Fibroblast of skin of left quadriceps (primary cell): ENCODE measurements at places on chromosomes 16 and 17.
A peak's percentile ranks its signal among the peaks of the same experiment; 100 is the strongest.

DNA sequence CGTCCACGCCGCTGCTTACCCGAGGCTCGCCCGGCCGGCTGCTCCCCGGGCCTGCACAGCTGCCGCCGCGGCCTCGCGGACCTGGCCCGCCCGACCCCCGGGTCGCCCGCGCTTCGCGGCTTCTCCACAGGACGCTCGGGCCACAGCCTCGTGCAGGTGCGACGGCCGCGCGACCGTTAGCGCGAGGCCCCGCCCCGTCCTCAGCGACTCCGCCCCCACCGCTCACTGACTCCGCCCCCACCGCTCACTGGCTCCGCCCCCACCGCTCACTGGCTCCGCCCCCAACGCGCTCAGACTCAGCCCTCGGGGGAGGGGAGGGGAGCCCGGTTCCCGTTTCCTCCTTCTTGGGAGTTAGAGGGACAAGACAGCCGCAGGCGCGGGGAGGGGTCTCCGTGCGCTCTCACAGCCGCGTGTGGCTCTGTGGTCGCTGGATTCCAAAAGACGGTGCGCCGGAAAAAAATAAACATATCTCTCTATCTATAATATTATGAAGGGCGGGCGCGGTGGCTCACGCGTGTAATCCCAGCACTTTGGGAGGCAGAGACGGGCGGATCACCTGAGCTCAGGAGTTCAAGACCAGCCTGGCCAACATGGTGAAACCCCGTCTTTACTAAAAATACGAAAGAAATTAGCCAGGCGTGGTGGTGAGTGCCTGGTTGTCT lies at the start of gene MEIOB:
Gene MEIOB (minus strand): TSS at position 191 of the 662 bp plus-strand sequence. CDS start 3,989 bp downstream, outside the sequence.
- DNase-seq: peak; percentile 3

- no peak for DNase-seq
Measured at GRCh38 chr17:50122945-50123344, 7.0 kb downstream of the SAMD14 start.

DNA sequence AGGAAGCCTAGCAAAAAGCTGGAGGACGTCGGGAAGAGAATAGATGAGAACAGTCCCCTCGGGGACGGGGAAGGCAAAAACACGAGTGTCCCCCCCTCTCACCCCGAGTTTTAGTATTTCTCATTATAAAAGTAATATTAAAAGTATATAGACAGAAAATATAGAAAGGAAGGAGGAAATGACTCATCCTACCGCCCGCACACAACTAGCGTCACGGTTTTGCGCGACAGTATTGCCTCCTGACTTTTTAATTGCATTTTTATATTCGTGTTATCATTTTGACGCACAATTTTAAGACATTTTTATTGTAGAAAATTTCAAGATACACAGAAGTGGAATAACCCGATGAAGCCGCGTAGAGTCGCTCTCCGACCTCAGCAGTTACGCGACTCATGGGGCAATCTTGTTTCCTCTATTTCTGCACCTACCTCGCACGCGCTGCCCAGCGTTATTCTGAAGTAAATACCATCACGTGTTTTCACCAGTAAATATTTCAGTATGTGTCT lies 652 bp upstream of the SLC25A19 start:
- DNase-seq: no peak

DNA sequence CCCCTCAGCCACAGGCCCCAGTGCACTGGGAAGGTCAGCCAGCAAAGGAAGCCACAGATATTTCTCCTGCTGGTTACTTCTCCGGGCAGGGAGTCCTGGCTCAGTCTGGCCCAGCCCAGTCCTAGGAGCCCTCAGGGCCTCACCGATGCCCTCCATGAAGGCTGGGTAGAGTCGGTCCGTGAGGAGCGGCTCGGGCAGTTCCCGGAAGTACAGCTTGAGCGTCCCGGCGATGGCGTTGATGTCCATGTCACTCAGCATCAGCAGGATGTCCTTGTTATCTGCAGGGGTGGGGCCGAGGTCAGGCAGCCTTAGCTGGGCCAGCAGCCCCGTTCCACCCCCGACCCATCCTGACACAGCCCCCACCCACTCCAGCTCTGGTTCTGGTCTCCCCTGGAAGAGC lies 13.7 kb downstream of the TIMM22 start:
- no peak for DNase-seq

GRCh38 chr17:21573961-21574610 lies 118.2 kb upstream of the KCNJ18 start:
- DNase-seq: peak; percentile 46
